ENCODE measurements at places on chromosomes 5 and 9.

GRCh38 chr9:17926246-17926645, 347.4 kb downstream of the SH3GL2 start:
- no peaks in the 10 kb centered on the region for H3K36me3 ChIP-seq
- H3K4me3 ChIP-seq: no peak overlapping the region
- no peak overlapping the region for H3K27ac ChIP-seq
- no peaks in the 10 kb centered on the region for H3K27me3 ChIP-seq
- H3K4me1 ChIP-seq: no peaks in the 10 kb centered on the region

DNA sequence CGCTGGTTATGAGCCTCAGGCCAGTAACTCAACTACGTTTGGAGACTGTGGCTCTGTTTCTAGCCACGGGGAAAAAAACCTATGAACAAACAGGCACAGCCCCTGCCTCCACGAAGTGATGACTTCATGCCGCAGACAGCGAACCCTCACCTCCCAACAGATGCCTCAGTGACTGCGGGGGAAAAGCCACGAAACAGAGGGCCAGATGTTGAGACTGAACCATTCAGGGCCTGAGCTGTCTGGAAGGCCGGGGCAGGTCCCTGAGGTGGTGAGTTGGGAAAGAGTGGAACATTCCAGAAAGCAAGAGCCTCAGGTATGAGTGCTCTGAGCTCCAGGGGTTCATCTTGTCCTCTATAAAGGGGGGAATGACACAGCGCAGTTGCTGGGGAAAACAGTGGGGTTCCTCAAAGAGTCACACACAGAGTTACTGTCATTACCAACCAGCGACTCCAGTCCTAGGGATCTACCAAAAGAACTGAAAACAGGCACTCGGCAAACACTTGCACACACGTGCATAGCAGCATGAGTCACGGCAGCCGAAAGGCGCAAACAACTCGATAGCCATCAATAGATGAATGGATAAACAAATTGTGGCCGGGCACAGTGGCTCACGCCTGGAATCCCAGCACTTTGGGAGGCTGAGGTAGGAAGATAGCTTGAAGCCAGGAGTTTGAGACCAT, 15.3 kb downstream of the PLPP7 start:
- H3K27ac ChIP-seq: no peak overlapping the region
- H3K36me3 ChIP-seq: peaks cover 3% of the 10 kb centered on the region
- H3K27me3 ChIP-seq: no peaks in the 10 kb centered on the region
- H3K4me1 ChIP-seq: no peaks in the 10 kb centered on the region
- H3K4me3 ChIP-seq: no peak overlapping the region

DNA sequence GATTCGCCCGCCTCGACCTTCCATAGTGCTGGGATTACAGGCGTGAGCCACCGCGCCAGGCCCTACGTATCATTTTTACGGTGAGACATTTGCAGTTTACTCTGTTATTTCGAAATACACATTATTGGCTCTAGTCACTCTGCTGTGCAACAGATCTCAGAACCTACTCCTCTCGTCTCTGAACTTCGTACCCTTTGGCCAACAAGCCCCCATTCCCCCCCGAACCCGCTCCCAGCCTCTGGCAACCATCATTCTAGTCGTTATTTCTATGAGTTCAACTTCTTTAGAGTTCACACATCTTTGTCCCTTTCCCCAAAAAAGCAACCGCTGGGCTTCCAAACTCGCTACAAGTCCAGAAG, 735 bp downstream of the PTGR1 start:
- peaks cover 61% of the 10 kb centered on the region for H3K27me3 ChIP-seq
- no peak overlapping the region for H3K27ac ChIP-seq
- peaks cover 20% of the 10 kb centered on the region for H3K4me1 ChIP-seq
- H3K36me3 ChIP-seq: peaks cover 2% of the 10 kb centered on the region
- DNase-seq: no peak

DNA sequence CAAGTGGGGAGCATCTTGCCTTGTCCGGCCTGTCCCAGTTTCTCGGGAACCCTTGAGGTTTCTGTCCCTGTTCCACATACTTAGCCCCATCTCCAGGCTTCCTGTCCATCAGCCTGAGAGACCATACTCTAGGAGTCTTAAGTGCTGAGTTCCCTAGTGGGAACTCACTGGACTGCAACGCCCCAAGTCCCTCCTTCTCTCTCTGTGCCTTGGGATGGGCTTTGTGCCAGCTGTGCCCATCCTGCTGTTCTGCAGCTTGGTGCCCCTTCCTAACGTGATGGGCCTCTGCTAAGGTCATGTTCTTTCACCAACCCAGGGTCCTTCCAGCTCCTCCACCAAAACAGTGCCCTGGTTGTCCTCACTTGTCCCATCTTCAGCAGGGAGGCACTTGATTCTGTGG, 222.3 kb upstream of the ANKRD55 start:
- H3K27me3 ChIP-seq: peaks cover 15% of the 10 kb centered on the region
- H3K27ac ChIP-seq: no peak overlapping the region
- no peaks in the 10 kb centered on the region for H3K36me3 ChIP-seq
- DNase-seq: no peak
- H3K4me1 ChIP-seq: no peaks in the 10 kb centered on the region

Measured in effector memory CD8-positive, alpha-beta T cell (primary cell).